ENCODE measurements at places on chromosomes 12 and 14.
A peak's percentile ranks its signal among the peaks of the same experiment; 100 is the strongest.

DNA sequence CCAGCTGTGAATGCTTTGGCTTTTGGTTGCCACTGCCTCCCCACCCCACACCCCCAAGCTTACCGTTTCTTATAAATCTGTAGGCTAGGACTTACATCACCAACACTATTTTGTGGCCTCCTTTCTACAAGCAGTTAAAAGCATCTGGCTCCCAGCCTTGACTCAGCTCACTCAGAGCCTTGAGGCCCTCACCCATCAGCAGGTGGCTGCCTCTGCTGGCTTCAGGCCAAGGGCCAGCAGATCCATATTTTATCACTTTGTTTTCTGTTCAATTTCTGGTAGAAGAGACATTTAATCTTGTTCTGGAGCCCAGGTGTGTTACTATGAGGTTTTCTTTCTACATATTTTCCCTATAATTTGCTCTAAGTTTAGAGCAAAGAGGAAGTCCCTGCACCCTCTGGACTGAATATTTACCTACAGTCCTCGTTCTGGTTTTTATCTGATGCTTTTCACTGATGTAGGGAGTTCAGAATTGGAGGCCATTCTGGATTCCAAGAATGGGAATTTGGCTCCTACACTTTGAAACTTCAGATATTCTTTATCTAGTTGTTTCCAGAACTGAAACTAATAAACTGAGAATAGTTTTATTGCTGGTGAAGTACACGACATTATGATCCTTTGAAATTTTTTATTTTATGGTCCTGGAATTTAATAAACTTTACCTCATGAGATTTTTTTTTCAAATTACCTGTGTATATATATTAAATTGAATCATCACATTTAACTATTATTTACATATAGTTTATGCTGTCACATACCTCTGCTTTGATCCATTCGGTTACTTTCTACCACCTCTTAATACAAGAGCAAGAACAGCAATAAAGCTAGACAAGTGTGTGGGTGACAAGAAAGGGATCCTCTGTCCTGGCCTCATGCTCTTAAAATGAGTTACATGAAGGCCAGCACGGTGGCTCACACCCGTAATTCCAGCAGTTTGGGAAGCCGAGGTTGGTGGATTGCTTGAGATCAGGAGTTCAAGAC is 22.2 kb downstream of the PLBD1 start:
- no peak for DNase-seq
- H3K36me3 ChIP-seq = no peaks in the 10 kb centered on the region
- no peaks in the 10 kb centered on the region for H3K27me3 ChIP-seq
- H3K4me3 ChIP-seq = no peak overlapping the region
- H3K27ac ChIP-seq = no peak overlapping the region

GRCh38 chr14:72377016-72377415 is 444.8 kb downstream of the RGS6 start:
- no peak overlapping the region for H3K4me3 ChIP-seq
- no peak for DNase-seq
- H3K4me1 ChIP-seq = no peaks in the 10 kb centered on the region
- no peak overlapping the region for H3K27ac ChIP-seq
- no peaks in the 10 kb centered on the region for H3K27me3 ChIP-seq
- H3K36me3 ChIP-seq = no peaks in the 10 kb centered on the region

GRCh38 chr12:112979041-112979680 is 842 bp downstream of the OAS2 start:
- no peaks in the 10 kb centered on the region for H3K27me3 ChIP-seq
- peak overlapping the region; percentile 29 for H3K27ac ChIP-seq
- H3K4me3 ChIP-seq = peak overlapping the region; percentile 44
- H3K4me1 ChIP-seq = no peaks in the 10 kb centered on the region
- no peaks in the 10 kb centered on the region for H3K36me3 ChIP-seq
- peak; percentile 35 for DNase-seq

GRCh38 chr12:99131751-99132199 is 486.7 kb downstream of the APAF1 start:
- no peaks in the 10 kb centered on the region for H3K27me3 ChIP-seq
- DNase-seq = no peak
- no peak overlapping the region for H3K27ac ChIP-seq
- no peaks in the 10 kb centered on the region for H3K36me3 ChIP-seq
- no peak overlapping the region for H3K4me3 ChIP-seq

DNA sequence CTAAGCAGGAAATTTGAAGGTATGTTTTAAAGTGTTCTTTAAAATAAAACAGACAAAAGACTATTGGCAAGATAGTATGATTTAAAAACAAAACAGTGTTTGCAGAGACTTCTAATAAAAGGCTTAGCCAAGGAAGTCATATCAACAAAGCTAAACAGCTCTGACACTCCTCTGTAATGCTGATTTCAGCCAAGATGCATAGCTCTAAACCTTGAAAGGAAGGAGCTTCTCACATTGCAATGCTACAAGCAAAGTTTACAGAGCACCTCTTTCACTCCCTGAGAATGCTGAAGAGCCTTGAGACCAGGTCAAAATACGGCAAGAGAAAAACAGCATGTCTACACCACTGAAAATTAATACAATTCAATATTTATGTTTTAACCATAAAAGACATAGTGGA is 51.8 kb downstream of the PARP11 start:
- no peaks in the 10 kb centered on the region for H3K4me1 ChIP-seq
- H3K27ac ChIP-seq = no peak overlapping the region
- H3K27me3 ChIP-seq = no peaks in the 10 kb centered on the region
- H3K4me3 ChIP-seq = no peak overlapping the region

GRCh38 chr14:59342516-59343484 is 122.4 kb downstream of the GPR135 start:
- H3K27ac ChIP-seq = peak overlapping the region; percentile 15
- no peaks in the 10 kb centered on the region for H3K36me3 ChIP-seq
- no peak for DNase-seq
- H3K4me1 ChIP-seq = peaks cover 26% of the 10 kb centered on the region
- H3K27me3 ChIP-seq = no peaks in the 10 kb centered on the region

GRCh38 chr12:26101350-26101734 is 23.5 kb downstream of the BHLHE41 start:
- H3K36me3 ChIP-seq = no peaks in the 10 kb centered on the region
- H3K27ac ChIP-seq = no peak overlapping the region
- H3K27me3 ChIP-seq = no peaks in the 10 kb centered on the region
- H3K4me1 ChIP-seq = no peaks in the 10 kb centered on the region
- no peak overlapping the region for H3K4me3 ChIP-seq

DNA sequence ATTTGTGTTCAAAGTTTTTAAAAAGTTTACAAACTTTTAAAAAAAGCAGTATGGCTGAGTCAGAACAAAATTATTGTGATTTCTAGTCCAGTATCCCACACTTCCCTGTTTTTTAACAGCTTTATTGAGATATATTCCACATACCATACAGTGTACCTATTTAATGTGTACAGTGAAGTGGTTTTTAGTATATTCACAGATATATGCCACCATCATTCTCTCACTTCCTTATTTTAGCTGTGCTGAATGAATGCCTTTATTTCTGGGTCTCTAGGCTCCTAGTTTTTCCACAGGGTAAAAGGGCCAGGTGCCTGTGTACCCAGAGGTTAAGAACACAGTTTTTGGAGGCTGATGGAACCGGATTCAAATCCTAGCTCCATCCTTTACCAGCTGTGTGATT is 58.9 kb upstream of the SRSF5 start:
- H3K27ac ChIP-seq = no peak overlapping the region
- peaks cover 33% of the 10 kb centered on the region for H3K4me1 ChIP-seq
- H3K4me3 ChIP-seq = no peak overlapping the region
- no peak for DNase-seq
- H3K27me3 ChIP-seq = no peaks in the 10 kb centered on the region
- peaks cover 65% of the 10 kb centered on the region for H3K36me3 ChIP-seq

GRCh38 chr14:64394423-64394822 is 6.3 kb downstream of the MTHFD1 start:
- no peak for DNase-seq
- H3K36me3 ChIP-seq = peaks cover 11% of the 10 kb centered on the region
- H3K4me1 ChIP-seq = no peaks in the 10 kb centered on the region
- no peaks in the 10 kb centered on the region for H3K27me3 ChIP-seq
- no peak overlapping the region for H3K4me3 ChIP-seq

GRCh38 chr12:80156306-80156705 is 57.0 kb downstream of the OTOGL start:
- no peaks in the 10 kb centered on the region for H3K36me3 ChIP-seq
- H3K27me3 ChIP-seq = no peaks in the 10 kb centered on the region
- H3K4me3 ChIP-seq = no peak overlapping the region
- H3K27ac ChIP-seq = no peak overlapping the region
- DNase-seq = no peak

DNA sequence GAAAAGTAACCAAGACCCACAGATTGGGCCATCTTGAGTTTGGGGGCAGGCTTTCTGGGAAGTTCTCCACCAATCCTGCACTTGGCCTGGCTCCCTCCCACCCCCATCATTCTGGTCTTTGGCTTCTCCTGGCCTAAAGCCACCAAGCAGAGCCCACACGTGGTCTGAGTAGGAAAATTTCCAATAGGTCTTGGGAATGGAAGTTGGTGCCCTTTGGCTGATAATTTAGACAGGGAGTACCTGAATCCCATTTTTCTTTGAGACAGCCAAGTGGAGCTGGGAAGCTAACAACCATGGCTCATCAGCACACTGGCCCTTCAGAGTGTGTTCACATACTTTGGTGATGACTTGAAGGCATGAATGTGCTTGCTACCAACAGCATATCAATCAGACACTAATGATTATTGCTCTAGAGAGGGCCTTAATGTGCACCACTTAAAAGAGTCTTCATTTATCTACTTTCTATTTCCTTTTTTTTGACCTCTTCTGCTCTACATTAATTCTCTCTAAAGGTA is 156.0 kb downstream of the EGLN3 start:
- H3K36me3 ChIP-seq = no peaks in the 10 kb centered on the region
- H3K4me1 ChIP-seq = peaks cover 13% of the 10 kb centered on the region
- no peak overlapping the region for H3K4me3 ChIP-seq
- H3K27me3 ChIP-seq = peaks cover 13% of the 10 kb centered on the region
- no peak for DNase-seq

DNA sequence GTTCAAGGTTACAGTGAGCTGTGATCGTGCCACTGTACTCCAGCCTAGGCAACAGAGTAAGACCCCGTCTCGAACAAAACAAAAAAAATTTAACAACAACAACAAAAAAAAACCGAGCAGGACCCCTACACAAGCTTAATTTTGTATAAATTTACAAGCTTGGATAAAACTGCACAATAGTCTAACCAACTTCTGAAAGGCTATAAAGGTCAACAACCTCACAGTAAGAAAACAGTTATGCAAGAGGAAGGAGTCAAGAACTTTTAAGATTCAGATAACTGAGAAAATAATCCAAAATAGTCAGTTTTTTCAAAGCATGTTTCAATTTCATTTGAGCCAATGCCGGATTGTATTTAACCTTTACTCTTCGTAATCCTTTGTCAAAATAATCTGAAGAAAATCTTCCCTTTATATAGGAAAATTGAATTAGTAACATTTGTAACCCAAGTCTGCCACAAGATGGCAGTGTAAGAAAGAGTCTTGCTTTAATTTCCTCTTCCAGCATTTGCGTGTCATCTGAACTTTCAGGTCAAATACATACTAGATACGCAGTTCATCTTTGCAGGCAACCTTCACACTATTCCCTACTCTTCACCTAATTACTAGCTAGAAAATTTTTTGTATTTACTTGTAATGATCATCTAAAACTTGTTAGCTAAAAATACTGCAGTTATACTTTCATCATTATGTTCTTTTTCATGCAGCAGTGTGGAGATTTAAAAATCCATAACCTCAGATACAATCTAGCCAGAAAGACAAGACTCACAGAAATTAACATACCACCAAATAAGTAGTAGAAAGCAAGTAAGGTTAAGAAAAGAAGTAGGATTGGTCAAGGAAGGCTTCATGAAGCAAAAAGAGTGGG is 5.8 kb downstream of the CCNB1IP1 start:
- peak overlapping the region; percentile 33 for H3K27ac ChIP-seq
- no peak overlapping the region for H3K4me3 ChIP-seq
- H3K4me1 ChIP-seq = peaks cover 9% of the 10 kb centered on the region
- no peak for DNase-seq

DNA sequence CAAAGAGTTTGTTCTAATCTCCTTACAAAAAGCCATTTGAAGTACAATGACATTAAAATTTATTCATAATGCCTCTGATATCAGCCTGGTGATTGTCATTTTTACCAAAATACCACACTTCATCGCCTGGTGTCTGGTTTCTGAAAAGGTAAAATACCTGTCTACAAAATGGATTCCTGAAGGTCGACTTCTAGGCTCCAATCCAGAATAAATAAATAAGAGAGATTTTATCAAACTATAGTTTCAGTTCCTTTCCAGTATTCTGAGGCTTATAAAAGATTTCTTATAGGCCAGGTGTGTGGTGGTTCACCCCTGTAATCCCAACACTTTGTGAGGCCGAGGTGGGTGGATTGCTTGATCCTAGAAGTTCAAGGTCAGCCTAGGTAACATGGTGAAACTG is 340.7 kb downstream of the SLC16A7 start:
- H3K36me3 ChIP-seq = no peaks in the 10 kb centered on the region
- no peak for DNase-seq
- no peaks in the 10 kb centered on the region for H3K27me3 ChIP-seq
- no peak overlapping the region for H3K4me3 ChIP-seq

DNA sequence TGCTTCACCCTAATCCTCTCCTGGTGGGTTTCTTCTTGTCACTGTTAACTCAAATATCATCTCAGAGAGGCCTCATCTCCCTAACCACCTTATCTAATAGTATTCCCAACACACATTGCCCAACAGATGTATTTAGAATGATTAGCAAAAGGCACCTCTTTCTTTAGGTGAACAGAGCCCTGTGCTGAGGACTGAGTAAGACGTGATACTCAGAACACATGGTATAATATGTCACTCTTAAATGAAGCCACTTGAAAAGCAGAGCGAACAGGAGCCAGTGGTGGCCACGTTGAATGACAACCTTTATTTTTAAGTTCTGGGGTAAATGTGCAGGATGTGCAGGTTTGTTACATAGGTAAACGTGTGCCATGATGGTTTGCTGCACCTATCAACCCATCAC is 1.5 kb upstream of the KSR2 start:
- no peaks in the 10 kb centered on the region for H3K27me3 ChIP-seq
- H3K4me1 ChIP-seq = no peaks in the 10 kb centered on the region
- no peak overlapping the region for H3K27ac ChIP-seq
- no peak overlapping the region for H3K4me3 ChIP-seq
- H3K36me3 ChIP-seq = no peaks in the 10 kb centered on the region

- H3K4me3 ChIP-seq = no peak overlapping the region
- no peaks in the 10 kb centered on the region for H3K27me3 ChIP-seq
- H3K4me1 ChIP-seq = peaks cover 8% of the 10 kb centered on the region
- H3K27ac ChIP-seq = no peak overlapping the region
These were observed 378.7 kb downstream of the ZFP36L1 start for GRCh38 chr14:68414121-68414520.

DNA sequence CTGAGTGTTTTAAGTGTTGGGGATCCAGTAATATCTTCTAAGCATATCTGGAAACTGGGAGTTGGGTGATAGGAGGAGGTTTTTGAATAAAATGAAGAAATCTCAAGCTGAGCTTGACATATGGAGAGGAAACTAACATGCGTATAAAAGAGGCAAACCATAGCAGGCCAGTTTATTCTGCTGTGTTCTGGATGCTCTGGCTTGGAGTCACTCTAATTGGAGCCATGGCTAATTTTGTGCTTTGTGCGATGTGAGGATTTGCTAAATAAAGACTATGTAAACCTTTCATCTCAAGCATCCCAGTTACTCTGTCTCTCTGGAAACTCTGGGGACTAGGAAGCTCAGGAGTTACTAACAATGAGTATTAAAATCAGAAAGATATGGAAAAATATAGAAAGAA is 66.5 kb downstream of the ATF7IP start:
- no peak overlapping the region for H3K4me3 ChIP-seq
- no peaks in the 10 kb centered on the region for H3K27me3 ChIP-seq
- no peak for DNase-seq
- peaks cover 37% of the 10 kb centered on the region for H3K4me1 ChIP-seq

- DNase-seq = no peak
- no peak overlapping the region for H3K4me3 ChIP-seq
- H3K4me1 ChIP-seq = peaks cover 24% of the 10 kb centered on the region
- H3K27me3 ChIP-seq = no peaks in the 10 kb centered on the region
- no peaks in the 10 kb centered on the region for H3K36me3 ChIP-seq
- H3K27ac ChIP-seq = no peak overlapping the region
These were observed 3.4 kb upstream of the LGMN start for GRCh38 chr14:92751819-92752218.

Data from tibial artery (tissue), 4 donors.